ENCODE measurements at places on chromosomes 2 and 18.

DNA sequence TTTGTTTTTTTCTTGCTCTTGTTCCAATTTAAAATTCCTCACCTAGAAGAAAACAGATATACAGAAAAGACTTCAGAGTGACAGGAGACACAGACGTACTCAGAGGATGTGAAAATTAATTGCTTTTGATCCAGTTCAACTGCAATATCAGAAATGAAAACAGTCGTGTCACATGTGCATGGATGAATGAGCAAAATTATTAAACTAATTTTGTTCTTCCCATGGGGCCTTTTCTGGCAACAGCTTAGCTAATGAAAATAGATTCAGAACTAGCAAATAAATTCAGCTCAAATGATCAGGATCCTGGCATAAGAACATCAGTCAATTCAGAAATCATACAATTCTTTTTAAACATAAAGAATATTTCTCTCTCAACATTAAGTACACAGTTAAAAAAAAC is 100.5 kb downstream of the CABYR start:
- DNase-seq = no peak

GRCh38 chr18:9700261-9700796 is 7.8 kb upstream of the RAB31 start:
- DNase-seq = no peak

- no peak for DNase-seq
Observed at GRCh38 chr2:24568551-24568950, 77.5 kb downstream of the NCOA1 start.

DNA sequence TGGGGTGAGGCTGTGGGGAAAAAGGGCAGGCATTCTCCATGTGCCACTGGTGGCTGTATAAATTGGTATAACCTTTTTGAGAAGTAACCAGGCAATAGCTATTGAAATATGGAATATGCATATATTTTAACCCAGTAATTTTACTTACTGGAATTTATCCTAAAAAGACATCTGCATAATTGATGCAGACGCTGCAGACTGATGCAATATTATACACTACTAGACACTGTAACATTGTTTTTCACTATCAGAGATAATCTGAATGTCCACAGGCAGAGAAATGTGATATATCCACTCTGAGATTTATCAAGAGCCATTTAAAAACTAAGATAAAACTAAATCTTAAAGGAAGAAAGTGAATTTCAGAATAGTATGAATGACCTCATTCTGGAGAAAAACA is 14.7 kb downstream of the THOC1 start:
- no peak for DNase-seq

DNA sequence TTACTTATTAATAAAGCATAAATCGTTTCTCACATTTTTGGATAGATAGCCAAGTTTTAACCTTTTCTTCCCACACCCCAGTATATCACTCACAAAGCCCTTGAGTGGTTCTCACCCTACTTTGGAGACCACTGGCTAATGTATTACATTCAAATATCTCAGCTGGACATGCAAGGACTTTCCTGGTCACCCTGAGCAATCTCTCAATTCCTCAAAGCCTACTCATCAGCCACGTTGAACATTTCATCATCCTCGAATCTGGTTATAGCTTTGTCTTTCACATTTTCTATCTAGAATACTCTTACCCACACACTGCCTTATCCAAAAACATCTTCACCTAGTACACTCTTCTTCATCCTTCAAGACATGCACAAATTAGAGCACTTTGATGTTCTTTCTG is 71.1 kb upstream of the MAPRE2 start:
- no peak for DNase-seq

DNA sequence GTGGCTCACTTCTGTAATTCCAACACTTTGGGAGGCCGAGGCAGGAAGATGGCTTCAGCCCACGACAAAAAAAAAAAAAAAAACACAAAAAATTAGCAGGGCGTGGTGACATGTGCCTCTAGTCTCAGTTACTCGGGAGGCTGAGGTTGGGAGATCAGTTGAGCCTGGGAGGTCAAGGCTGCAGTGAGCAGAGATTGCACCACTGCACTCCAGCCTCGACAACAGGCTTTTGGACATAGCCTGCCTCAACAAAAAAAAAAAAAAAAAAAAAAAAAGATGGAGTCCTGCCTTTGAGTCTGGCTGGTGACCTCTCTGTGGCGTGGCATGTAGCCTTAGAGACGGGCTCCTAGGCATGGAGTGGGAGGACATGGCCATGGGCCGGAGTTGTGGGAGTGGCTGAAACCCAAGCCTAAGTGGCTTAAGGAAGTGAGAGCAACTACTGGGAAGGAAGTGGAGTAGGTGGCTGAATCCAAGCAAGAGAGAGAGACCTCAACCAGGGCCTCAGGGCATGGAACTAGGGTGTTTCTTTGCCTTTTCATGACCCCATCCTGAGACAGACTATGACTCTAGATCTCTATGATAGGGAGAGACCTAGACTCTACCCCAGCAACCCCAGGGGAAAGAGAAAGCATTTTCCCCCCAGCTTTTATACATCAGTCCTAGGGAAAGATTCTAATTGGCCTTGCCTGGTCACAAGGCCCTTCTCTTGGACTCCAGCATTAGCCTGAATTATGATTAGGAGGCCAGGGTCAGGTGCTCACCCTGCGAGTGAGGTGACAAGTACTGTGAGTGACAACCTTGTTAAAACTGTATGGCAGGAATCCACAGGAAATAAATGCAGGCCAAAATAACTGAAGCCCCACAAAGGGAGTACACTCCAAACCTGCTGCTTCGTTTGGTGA is 34.2 kb downstream of the NPAS2 start:
- DNase-seq = no peak

DNA sequence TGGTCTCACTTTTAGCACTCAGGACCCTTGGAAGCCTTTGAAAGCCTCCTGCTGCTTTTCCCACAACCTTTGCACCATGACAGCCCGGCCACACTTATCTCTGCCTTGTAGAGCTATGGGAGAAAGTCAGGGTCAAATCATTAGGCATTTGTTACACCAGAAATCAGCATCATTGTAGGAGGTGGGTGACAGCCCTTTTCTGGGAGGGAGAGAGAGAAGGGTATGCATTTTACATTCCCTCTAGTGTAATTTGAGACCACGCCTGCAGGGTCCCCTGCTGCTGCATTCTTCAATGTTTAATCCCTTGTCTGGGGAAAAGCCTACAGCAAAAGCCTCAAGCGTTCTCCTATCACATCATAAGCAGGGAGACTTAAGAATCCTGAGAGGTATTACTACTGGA is 766.8 kb upstream of the FAM98A start:
- DNase-seq = no peak

DNA sequence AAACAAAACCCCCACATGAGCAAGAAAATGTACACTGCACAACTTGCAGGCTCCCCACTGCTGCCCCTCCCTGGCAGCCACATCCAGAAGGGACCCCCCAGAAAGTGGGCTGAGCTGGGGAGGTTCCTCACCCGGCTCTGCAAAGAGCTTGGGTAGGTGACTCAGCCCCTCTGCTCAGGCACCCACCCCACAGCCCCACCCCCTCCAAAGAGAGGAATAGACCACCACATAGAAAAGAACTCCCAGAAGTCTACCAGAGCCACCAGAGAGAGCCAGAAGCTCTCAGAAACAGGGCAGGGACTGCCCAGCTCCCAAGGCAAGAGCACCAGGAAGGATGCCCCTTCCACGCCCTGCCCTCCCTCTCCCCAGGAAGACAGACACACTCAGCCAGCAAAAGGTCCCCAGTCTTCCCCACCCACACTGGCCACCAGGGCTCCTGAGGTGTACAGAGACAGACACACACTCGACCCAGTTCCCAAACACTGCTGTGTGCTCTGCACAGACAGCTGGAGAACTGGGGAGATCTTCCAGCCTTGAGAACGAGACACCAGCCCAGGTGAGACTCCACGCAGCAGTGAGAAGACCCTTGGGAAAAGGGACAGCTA is 28.2 kb downstream of the BIN1 start:
- DNase-seq = no peak

DNA sequence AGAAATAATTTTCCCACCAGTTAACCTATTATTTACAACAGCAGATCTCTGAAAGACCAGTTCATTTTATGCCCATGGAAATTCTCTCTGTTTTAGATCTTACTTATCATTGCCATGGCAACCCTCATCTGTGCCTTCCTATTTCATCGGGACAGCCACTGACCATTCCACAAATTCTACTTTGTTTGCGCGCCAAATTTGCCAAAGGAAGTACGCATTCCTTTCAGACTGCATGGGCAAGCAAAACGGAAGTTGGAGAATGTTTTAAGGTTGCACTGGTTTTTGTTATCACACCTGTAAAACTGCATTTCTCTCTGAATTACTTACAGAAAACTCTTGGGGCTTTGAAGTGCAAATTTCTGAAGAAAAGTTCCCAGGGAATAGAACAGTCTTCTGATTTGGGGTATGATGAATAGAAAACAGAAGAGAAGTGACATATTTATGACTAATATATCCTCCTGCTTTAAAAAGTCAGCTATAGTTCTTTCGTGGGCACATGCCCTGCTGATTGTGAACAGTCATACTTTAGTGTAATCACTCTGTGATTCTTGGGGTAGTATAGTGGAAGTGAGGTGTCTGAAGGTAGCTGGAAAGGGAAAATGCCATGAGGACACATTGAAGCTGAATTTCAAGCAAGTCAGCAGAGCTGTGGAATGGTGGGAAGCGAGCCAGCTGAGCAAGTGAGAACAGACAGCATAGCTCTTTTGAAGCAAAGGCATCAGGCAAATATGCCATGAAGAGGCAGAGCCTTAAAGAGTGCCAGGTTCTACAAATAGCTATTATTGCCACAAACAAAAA is 20.9 kb downstream of the NETO1 start:
- DNase-seq = no peak

GRCh38 chr2:4903656-4904348 is 788.4 kb upstream of the SOX11 start:
- DNase-seq = no peak

- DNase-seq = no peak
Observed at GRCh38 chr2:179675435-179675834, 186.0 kb downstream of the ZNF385B start.

GRCh38 chr2:31318361-31319336 is 84.7 kb downstream of the EHD3 start:
- DNase-seq = peak; percentile 45

- DNase-seq = no peak
Observed at GRCh38 chr18:3877678-3878077, 427.7 kb downstream of the TGIF1 start.

- DNase-seq = no peak
Observed at GRCh38 chr2:64854773-64855237, 134.4 kb upstream of the SLC1A4 start.

GRCh38 chr2:172953970-172954852 is 121.4 kb upstream of the MAP3K20 start:
- no peak for DNase-seq

GRCh38 chr2:29206941-29207340 is 91.7 kb downstream of the CLIP4 start:
- no peak for DNase-seq

GRCh38 chr18:23992089-23992940 is 22.2 kb upstream of the TTC39C start:
- DNase-seq = peak; percentile 46

DNA sequence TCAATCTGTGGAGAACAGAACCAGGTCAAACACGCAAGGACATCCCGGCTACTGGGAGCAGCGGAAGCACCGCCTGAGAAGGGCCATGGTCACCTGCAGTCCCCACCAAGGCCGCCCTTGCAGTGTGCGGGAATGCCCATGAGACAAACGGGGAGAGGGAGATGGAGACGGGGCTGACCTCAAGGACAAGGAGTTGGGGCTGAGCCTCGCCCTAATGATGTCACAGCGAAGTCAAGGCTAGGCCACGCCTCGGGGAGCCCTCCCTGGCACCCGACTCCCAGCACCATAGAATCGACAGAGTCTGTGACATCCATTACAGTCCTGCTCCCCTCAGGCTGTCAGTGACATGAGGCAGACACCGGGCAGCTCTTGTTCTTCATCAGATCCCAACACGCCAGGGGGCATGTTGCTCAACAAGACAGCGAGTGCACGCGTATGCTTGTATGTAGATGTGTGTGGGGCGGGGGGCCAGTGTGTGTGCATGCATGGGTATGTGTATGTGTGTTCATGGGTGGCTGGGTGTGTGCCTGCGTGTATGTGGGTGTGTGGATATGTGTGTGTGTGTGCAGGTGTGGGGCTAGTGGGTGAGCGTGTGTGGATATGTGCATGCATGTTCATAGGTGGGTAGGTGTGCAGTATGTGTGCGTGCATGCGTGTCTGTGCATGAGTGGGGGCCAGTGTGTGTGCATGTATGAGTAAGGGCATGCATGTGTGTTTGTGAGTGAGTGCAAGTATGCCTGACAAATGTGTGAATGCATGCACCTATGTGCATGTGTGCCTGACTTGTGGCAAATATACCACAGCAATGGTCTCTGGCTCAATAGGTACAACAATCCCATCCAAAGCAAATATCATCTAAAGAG is 57.0 kb downstream of the ANKMY1 start:
- no peak for DNase-seq

GRCh38 chr18:6362559-6363129 is 52.1 kb downstream of the L3MBTL4 start:
- no peak for DNase-seq

DNA sequence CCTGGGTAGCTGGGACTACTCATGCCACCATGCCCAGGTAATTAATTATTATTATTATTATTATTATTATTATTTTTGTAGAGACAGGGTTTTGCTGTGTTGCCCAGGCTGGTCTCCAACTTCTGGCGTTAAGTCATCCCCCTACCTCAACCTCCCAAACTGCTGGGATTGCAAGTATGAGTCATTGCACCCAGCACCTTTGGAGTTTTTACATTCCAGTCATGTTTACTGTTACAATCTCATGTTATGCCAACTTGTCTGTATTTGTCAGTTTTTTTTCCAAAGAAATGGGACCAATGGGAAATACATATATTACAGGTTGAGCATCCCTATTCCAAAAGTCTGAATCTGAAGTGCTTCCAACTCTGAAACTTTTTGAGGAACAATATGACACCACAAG is 903.8 kb downstream of the SLC4A3 start:
- no peak for DNase-seq

DNA sequence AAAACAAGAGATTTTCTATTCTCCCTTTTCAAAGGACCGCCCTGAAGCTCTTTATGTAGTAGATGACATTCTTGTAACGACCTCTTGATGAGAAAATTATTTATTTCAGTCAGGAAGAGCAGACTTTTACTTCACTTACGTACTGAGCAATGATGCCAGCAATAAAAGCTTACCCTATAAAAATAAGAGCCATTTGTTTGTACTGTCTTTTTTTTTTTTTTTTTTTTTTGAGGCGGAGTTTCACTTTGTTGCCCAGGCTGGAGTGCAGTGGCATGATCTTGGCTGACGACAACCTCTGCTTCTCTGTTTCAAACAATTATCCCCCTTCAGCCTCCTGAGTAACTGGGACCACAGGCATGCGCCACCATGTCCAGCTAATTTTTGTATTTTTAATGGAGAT is 39.2 kb downstream of the CRIM1 start:
- no peak for DNase-seq

DNA sequence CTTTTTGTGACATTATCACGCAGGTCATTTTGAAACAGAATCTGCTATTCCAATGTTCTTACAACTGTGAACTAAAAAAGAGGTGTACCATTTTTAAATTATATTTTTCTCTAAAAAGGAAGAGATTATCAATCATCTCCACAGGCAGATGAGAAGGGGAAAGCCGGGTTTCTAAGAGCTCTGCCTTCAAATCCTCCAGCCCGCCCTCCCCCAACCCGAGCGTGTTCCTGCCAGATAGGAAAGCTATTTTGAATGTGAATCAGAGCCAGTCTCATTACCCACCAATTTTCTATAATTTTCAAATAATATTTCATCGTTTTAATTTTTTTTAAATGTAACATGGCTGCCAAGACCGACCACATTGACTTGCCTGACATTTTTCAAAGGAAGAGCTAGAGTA is 65.9 kb downstream of the KCNF1 start:
- no peak for DNase-seq

- DNase-seq = no peak
Observed at GRCh38 chr18:9756933-9757470, 48.9 kb downstream of the RAB31 start.
